ENCODE measurements at places on chromosomes 4 and X.

DNA sequence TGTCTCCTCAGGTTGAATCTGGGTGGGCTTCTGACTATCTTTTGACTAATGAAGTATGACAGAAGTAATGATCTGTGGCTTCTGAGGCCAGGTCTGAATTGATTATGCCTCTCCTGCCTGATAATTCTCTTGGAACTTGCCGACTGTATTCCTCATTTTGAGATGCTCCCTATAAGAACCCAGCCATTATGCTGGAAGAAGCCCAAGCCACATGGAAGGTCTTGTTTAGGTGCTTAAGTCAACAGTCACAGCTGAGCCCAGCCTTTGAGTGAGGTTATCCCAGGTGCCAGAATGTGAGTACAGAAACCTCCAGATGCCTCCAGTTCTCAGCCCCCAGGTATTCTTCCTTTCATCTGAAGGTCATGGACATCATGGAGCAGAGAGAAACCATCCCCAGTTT is 456.6 kb downstream of the IL15 start:
- no peak for DNase-seq

- no peak for DNase-seq
Measured at GRCh38 chrX:31057691-31058090, 14.2 kb downstream of the FTHL17 start.

DNA sequence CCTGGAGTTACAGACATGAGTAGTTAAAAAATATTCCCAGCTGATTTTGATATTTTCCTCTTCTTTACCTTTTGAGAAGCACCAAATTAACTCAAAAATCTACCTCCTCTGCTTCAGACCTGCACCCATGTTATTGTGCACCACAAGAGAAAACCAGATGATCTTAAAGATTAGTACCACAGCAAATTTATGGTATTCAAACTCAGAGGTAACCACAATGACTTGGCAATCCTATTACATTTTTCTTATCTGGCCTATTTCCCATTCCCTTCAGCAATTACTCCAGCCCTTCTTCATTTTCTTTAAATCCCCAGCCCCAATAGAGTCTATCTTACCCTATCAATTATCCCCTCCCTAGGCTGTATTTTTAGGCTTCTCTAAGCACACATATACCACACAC is 535.1 kb downstream of the FAT4 start:
- DNase-seq = no peak

- no peak for DNase-seq
Measured at GRCh38 chr4:90449626-90450025, 322.4 kb downstream of the CCSER1 start.

GRCh38 chrX:151397741-151398070 is 700 bp downstream of the VMA21 start:
- DNase-seq = no peak

DNA sequence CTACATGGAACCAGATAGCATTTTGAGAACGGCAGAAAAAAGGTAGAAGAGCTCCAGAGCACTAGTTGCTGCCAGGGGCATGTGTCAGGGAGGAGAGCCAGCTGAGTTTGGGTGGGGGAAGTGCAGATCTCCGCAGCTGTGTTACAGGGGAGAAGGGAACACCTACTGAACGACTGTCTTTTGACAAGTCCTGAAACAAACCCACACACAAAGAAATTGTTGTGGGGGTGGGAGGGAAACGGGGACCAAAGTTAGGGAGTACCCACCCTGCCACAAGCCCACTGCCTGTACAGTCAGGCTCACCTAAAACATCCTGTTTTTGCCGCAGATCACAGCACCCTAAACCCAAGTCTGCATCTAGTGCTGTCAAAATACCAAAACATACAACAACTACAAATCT is 55.5 kb downstream of the LEF1 start:
- no peak for DNase-seq

- DNase-seq = no peak
Measured at GRCh38 chr4:80492761-80493160, 157.2 kb downstream of the CFAP299 start.

DNA sequence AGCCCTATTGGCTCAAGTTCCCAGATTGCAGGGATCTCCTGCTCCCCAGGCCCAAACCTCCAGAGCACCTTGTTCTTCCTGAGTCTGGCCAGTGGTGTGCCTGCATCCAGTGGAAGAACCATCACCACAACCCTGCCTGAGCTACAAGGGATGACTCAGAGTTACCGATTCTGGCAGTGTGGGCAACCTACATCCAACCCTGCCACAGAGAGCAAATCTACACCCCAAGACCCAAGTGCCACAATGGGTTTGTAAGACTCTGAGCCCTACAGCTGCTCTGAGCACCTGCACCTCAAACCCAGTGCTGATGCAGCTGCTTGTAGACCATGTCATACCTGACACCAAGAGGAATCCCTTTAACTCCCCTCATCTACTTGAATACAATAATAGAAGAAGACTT is 110.0 kb downstream of the SOWAHB start:
- DNase-seq = no peak

- no peak for DNase-seq
Measured at GRCh38 chr4:17065821-17066220, 167.4 kb upstream of the LDB2 start.
